ENCODE measurements at places on chromosomes 2 and 18.

DNA sequence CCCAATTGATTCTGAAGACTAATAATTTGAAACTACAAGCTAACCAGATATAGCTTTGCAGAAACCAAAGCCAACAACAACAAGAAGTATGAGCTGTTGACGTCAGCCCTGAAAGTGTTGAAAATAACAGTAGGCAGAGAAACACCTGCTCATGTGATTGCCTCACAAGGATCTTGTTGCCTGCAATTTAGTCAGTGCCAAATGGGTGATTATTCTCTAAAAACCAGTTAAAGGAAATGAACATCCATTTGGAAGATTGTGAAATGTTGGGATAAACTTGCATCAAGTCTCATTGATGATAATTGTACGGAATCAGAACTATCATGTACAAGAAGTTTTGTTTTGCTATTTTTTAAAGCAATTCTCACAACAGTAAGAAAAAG is 2.8 kb downstream of the CYTIP start:
- DNase-seq: no peak

DNA sequence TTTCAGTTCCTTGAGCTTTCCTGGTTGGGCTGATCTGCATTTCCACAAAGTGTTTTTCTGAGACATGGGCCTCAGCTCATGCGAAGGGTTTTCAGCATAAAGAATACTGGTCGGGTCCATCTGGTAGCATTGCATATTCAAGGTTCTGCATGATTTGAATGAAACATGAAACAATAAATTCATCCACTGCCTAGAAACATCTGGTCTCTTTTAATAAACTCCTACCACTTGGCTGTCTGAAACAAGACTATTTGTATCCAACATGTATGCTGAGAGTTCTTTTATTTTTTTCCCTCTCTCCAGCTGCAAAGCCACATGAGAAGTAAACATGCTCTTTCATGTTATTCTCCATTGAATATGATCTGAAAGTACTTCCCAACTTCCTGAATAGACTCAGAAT is 314.9 kb upstream of the SOX11 start:
- DNase-seq: no peak

DNA sequence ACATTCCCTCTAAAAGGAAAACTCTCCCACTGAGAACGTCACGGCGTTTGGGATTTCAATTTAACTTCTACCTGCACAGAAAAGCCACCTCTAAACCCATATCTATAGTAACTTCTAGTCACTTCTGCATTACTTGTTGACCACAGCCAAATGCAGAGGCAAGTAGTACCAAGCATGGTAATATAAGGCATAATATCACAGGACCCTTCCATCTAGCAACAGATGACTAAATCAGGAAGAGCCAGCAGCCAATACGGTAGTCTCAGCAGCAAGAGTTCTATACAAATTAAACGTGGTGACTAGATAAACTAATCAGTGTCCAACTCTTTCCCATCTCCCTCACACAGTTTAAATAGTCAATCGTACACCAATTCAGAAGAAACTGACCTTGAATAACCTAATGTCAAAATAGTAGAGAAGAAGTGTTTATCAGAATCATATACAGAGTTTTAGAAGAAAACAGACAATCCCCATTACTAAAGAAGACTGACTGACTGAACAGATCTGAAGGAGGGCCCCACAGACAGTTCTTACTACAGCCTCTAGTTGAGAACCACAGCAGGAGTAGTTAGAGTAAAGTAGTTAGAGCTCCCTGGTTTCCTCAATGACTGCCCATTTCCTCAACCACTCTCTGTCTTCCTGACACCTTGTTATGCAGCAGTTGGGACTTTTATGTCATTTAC is 30.0 kb downstream of the MEMO1 start:
- no peak for DNase-seq

- DNase-seq: no peak
These were observed 117.9 kb downstream of the ETAA1 start for GRCh38 chr2:67515056-67515455.

DNA sequence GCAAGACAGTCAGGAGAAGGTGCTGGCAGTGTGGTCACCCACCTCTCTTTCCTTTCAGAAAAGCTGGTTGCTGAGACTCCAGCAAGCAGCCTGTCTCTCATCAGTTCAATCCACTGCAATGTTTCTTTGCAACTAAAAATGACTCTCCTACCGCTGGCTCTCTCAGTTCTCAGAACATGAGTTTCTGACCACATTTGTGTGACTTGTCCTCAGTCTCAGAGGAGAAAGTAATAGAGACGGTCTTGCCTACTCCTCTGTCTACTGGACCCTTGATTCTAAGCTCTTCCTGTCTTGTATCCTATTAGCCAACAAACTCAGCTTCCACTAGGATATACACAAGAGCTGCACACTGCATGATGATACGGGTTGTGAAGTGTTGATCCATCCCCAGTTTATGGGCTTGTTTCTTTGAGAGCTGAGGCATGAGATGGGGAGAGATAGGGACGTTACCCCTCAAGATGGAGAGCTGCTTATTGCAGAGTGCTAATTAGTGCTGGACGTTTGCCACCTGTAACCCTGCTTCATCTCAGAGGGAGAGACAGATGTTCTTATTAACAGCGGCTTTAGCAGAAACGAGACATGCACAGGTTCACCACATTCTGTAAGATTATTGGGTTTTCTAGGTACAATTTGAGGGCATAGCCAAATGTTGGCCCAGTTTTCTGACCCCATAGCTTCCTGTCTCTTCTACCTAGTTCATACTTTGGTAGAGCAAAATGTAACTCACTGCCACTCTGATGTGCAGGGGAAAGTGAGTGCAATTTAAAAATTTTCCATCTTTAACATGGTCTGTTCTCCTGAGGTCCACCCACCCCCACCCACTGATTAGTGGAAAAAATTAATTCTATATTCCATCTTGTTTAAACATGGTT is 32.4 kb upstream of the YWHAQ start:
- no peak for DNase-seq

Measured in right kidney (tissue), 9 donors.